ENCODE measurements at places on chromosomes 16 and 17.

DNA sequence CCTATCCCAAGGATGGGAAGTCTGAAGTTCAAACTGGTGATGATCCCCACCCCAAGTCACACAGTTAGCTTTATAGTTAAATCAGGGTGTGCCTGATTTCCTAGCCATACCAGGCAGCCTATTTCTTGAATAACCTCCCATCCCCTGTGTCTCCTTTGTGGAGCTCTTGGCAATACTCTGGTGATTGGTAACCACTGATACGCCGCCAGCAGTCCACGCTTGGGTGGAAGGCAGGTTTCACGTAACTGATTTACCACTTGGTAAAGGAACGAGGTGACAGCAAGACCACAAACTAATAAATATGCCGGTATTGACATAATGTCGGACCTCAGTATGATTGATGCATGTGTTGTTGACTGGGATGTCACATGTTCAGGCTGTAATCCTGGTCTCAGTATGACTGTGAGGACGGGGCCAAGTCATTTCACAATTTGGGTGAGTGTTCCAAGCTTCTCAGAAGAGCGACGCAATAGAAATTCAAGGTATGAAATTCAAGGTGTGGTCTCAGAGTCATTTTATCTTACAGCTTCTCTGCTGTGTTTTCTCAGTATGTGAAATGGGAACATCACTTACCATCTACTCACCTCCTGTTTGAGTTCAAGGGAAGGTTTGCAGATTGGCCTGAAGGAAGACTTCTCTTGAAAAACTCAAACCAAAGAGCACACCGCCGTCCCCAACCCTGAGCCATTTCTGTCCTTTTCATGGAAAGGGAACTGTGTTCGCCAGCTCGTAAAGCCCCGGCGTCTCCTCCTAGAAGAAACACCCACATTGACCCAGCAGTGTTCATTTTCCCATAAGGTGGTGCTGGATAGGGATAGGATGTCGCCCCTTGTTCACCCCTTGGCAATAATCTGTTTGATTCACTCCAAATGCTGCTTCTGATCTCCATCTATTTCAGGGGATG lies 678.9 kb downstream of the WWOX start:
- peak; percentile 62 for DNase-seq

- DNase-seq = no peak
These were observed 5.6 kb upstream of the BCO1 start for GRCh38 chr16:81232740-81233367.

- no peak for DNase-seq
These were observed 22.9 kb downstream of the PIK3R6 start for GRCh38 chr17:8844229-8845218.

DNA sequence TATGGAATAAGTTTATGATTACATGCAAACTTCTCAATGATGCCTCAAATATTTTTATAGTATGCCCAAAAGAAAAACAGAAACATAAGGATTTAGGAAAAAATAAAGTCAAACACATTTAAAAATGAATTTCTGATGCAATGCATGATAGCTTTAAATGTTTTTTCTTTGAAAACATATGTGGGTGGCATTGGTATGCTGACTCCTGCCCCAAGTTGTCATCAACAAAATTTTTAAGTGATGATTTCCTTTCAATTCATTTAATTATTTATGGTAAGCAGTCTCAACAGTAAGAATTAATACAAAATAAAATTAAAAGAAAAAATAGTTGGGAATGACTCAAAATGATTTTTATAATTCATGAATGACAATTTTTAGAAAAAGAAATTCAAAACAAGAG lies 104.9 kb downstream of the CEP112 start:
- DNase-seq = no peak

DNA sequence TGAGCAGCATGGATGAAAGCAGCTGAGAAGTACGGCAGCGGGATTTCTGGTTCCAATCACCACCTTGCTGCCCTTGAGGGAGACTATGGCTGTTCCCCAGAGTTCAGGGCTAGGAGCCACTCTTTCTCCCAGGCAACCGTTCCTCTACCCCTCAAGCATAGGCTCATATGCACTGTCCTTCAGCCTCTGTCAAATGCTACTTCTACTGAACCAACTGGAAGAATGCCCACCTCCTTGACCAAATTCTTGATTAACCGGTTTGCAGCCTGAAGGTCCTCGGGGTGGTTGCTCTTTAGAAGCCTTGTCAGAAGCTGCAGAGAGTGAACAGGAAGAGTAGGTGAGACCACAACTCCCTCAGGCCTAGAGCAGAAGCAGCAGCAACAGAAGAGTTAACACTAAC lies 23.8 kb downstream of the GGA2 start:
- no peak for DNase-seq

DNA sequence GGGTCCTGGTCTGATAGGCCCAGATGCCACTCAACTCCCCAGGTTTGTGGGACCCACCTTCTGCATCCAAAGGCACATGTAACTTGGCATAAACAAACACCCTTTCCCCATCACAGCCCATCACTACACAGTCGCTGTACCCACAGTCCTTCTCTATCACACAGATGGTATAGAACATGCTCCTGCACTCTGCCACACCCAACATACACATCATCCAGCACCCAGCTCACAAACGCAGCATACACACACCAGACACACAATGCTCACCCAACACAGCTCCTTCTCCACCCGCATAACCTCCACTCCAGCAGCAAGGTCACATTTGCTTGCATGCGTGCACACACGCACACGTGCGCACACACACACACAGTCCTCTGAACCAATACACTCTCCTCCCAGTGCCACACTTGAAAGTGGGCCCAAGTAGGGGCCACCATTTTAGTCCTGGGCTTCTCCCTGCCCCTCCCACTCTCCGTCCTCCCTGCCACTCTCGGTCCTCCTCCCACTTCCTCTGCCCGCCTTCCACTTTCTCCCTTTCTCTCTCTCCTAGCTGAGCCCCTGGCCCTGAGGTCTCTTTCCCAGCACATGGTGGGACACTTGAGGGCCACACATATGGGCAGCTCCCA lies 8.5 kb upstream of the TMEM92 start:
- no peak for DNase-seq

DNA sequence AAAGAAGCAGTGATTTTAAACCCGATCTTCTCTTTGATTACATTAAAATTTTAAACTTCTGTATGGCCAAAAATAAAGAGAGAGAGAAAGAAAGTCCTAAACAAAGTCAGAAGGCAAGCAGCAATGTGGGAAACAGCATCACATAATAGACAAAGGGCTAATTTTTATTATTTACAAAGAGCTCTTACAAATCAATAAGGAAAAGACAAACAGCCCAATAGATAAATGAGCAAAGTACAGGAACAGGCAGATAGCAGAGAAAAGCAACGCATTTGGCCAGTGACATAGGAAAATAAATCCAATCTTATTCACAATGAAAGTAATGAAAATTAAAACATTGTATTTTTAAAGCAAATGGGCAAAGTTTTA lies 93.1 kb downstream of the SALL1 start:
- DNase-seq = no peak

DNA sequence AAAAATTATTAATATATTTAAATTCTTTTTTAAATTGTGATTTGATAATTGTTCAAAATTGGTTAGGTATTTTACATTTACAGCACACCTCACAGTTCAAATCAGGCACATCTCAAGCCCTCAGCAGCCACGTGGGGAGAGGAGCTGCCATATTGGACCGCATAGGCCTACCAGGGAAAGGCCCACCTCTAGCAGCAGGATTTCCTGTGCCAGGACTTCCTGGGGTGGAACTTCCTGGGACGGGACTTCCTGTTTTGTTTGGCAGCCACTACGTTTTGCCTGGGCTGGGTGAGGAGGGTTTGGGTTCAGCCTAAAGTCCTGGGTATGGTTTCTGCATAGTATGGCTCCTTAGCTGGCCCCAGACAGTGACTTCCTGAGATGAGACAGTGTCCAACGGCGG lies 298.5 kb upstream of the FOXF1 start:
- DNase-seq = no peak

DNA sequence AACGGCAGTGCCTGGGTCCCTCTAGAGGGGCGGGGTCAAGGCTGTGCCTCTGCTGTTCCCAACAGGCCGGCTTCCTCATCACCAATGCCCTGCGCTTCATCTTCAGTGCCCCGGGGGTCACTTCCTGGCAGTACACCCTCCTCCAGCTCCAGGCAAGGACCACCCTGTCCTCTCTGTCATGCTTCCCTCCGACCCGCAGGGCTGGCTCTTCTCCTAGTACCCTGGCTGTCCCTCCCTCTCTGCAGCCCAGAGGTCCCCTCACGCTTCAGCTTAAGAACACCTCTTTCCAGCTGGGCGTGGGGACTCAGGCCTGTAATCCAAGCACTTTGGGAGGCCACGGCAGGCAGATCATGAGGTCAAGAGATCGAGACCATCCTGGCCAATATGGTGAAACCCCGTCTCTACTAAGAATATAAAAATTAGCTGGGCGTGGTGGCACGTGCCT lies 25.8 kb downstream of the CASKIN2 start:
- no peak for DNase-seq

- DNase-seq = no peak
These were observed 5.8 kb upstream of the ATP2C2 start for GRCh38 chr16:84362471-84362941.

GRCh38 chr17:69696650-69697049 lies 282.2 kb downstream of the MAP2K6 start:
- DNase-seq = no peak

DNA sequence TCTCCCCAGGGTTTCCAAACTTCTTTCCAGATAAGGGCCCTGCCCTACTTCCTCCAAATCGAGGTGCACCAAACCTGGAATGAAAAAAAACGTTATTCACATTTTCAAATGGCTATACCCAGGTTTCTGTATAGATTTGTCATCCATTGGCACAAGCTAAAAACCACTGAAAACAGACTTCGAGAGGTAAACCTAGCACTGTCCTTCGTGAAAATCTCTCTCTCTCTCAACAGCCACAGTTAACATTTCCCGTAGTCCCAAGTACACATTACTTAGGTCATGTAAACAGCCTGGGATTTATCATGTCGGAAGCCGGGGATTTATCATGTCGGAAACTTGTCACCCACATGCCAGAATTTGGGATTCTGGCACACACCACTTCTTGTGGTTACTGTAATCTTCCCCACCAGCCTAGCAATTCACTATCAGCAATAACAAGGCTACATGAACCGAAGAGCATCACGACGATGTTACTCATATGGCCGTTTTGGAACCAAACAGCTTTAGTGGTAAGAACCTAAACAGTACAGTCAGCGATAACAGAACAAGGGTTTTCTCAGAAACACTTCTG lies 1.2 kb downstream of the DDX5 start:
- DNase-seq = no peak

DNA sequence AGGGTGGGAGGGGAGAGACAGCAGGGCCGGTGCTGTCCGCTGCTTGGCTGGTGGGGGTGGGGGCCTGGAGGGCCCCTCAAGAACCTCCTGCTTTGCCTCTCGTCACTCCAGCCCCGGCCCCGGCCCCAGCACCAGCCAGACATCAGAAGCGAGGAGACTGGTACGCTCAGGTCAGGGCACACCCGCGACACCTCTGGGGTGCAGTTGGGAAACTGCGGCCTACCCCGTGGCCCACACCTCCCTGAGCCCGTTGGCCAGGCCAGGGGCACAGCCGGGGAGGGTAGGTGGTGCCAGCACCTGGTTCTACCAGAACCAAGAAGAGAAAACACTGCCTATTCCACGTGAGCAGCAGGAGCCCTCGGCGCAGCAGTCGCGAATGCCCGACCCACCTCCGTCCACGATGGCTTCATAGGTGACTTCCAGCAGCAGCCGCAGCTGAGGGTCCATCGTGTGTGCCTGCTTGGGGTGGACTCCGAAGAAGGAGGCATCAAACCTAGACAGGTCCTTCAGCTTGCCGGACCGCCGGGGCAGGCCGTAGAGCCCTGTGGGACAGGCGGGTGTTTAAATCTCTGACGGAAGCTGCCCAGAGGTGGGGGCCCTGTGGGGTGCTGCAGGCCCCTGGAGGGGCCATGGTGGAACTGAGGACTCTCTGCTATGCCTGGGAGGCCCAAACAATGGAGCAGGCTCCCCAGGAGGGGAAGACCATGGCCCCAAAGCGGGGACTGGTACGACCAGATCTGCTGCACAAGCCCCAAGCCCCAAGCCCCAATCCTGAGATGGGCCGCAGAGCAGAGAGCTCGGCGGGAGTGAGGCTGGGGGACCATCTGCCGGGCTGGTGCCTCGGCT lies 2.9 kb downstream of the FASN start:
- no peak for DNase-seq

DNA sequence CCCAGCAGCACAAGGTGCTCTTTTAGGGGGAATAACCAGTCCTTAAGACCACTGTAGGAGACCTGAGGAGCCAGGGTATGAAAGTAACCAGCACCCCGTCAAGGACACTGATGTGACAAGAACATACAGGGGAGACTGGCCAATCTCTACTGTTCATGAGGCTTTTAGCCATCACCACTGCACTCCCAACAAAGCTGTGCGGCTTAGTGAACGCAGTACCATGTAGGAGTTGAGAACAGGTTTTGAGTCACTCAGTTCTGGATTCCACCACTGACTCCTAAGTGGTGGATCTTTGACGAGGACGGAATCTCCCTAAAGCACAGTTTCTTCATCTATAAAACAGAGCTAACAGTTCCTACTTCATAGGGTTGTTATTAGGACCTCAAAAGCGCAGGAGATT lies 26.8 kb downstream of the COG4 start:
- no peak for DNase-seq

- DNase-seq = no peak
These were observed 23.8 kb downstream of the SEC14L1 start for GRCh38 chr17:77164483-77165091.

- peak; percentile 8 for DNase-seq
These were observed 18.0 kb downstream of the FAM234A start for GRCh38 chr16:252366-253337.

DNA sequence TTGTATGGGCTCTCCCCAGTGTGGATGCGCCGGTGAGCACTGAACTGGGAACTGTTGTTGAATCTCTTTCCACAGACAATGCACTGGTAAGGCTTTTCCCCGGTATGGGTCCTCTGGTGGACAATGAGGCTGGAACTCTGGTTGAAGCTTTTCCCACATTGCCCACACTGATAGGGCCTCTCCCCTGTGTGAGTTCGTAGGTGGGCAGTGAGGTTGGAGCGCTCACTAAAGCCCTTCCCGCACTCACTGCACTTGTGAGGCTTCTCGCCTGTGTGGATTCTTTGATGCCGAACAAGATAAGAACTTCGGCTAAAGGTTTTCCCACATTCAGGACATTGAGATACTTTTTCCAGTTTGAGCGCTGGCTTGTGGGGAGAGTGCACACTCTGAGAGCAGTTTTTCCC lies 17.8 kb downstream of the ZSCAN32 start:
- DNase-seq = no peak

DNA sequence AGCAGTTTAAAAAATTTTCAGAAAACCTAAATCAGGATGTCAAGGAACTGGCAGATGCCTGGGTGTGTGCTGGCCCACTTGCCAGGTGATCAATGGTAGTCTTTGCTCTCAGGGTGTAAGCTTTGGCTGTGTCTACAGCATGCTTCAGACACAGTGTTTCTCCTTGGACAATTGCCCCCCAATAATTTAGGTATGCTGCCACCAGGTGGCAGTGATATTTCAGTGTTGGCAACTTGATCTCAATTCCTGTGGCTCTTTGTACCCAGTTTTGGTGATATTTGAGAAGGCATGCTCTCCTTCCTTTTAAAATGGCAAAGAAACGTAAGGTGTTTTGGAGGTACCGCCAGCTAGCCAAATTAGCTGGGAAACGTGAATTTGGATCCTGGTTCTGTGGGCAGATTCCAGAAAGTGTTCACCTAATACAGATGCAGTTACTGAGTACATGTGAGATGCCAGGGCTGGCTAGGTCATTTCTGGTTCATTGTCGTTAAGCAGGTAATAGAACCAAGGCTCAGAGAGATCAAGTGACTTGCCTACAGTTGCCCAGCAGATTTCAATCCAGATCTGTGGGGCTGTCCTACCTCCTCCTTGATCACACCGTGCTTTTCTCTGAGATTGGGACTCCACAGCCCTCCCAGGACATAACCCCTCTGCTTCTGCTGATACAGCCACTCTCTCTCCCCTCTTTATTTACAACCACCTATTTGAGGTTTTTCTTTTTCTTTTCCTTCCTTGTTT lies 155.6 kb upstream of the PLCG2 start:
- peak; percentile 6 for DNase-seq

Data from stimulated activated naive CD4-positive, alpha-beta T cell treated with Interleukin-2 at 50 U/mL for 16 hours (primary cell).